Fibroblast of skin of back (primary cell): ENCODE measurements at places on chromosomes 13 and 19.

DNA sequence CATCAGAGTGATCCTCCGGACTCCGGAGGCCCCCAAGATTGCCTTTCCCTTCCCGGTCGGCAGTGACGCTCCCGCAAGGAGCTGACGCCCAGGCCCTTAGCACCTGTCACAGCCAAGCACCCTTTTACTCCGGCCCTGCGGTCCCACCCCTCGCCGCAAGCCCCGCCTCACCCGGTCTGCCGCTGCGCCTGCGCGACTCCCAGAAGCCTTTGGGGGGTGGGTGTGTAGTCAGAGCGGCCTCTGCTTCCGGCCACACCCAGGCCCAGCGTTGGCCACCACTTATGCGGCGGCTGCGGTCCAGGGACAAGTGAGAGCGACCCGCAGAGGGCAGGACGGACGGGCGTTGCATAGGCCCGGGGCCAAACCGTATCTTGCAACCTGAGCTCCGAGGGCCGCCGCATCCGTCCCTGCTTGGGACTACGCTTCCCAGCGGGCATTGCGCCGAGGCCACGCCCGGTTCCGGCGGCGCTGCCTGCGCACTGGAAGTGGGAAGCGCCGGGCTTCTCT, 441 bp upstream of the ZFP28 start:
- DNase-seq: peak; percentile 88

DNA sequence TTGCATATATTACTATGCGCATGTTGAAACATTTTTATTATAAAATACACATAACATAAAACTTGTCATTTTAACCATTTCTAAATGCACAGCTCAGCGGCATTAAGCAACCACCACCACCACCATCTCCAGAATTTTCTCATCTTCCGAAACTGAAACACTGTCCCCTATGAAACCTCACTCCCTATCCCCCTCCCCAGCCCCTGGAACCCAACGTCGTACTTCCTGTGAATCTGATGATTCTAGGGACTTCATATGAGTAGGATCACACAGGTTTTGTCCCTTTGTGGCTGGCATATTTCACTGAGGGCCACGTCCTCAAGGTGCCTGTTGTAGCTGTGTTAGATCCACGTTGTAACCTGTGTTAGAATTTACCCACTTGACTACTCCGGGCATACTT, 716 bp upstream of the MAP2K2 start:
- no peak for DNase-seq

GRCh38 chr13:29550430-29550988, 45.0 kb downstream of the SLC7A1 start:
- peak; percentile 30 for DNase-seq

DNA sequence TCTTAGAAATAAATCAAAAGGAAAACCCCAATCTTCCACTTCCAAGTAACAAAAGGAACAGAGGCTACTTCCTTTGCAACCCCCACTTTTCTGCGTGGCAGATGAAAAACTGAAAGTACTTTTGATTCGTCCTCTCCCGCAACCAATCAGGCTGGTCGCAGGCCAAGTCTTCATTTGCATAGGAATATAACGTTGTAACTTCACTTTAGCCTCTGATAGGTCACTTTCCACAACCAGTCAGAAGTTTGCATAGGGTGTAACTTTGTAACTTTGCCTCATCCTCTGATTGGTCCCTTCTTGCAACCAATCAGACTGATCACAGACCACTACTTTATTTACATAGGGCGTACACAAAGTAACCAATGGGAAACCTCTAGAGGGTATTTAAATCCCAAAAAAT, 37.2 kb downstream of the TGDS start:
- no peak for DNase-seq

DNA sequence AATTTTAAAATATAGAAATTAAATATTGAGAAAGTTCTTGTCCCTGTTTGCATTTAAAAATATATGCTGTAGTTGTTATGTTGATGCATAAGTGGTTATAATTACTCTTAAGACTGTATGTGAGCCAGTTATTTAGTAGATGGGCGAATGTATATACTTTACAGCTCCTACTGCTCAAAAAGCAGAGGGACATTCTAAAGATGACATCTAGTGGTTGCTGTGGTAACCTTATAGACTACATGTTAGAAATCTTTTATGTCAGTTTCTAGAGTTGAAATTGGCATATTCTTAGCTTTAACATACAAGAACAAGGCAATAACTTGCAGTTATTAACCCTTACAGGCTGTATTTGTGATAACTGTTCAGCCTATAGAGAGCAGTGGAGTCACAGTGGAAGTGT, 160.5 kb downstream of the OLFM4 start:
- no peak for DNase-seq

- DNase-seq: peak; percentile 43
Observed at GRCh38 chr13:49454388-49455006, 10.4 kb downstream of the SETDB2 start.

GRCh38 chr13:73038064-73038463, 20.7 kb upstream of the KLF5 start:
- DNase-seq: no peak
